Upper lobe of left lung (tissue), 6 donors: ENCODE measurements at places on chromosomes 3 and 15. TPM values are rescaled to one million over a fixed set of nuclear protein-coding genes. Genes with fewer than 3 reads are reported as not detected.

DNA sequence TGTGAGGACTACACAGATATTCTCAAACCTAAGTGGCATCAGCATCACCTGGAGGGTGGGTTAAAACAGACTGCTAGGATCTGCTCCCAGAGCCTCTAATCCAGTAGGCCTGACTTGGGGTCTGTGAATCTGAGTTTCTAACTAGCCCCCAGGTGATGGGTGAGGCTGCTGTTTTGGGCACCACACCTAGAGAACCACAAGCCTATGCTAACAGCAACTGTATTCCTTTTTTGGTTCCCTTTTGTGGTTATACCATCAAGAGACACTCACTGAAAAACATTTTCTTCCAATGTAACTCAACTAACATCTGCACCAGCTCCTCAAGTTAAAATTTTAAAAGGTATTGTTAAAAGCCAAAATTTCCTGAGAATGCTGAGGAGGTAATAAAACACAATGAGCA is 16.0 kb downstream of the WDR82 start:
- peaks cover 91% of the 10 kb centered on the region for H3K36me3 ChIP-seq
- peaks cover under 1% of the 10 kb centered on the region for H3K4me1 ChIP-seq
- H3K4me3 ChIP-seq, result no peak overlapping the region

DNA sequence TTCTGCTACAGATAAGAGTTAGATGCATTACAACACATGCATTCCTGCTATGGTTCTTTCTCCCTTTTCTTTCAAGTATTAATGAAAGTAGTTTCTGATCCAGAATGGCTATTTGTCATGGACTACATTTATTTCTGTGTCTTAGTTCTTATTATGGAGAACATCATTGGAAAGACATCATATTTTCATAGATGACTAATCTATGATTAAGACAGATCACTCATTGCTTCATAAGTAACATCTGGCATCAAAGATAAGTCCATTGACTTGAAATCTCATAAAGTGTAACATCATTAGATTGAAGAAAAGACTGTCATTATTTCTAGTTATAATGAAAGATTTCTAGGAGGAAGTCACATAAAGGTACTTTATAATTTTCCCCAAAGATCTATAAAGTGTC is 366.7 kb downstream of the NSUN3 start:
- H3K4me3 ChIP-seq, result no peak overlapping the region
- H3K36me3 ChIP-seq, result no peaks in the 10 kb centered on the region
- H3K4me1 ChIP-seq, result no peaks in the 10 kb centered on the region
- no peak overlapping the region for H3K27ac ChIP-seq
- no peaks in the 10 kb centered on the region for H3K27me3 ChIP-seq
- no peak for DNase-seq

- no peaks in the 10 kb centered on the region for H3K36me3 ChIP-seq
- no peaks in the 10 kb centered on the region for H3K4me1 ChIP-seq
- no peak overlapping the region for H3K4me3 ChIP-seq
- no peaks in the 10 kb centered on the region for H3K27me3 ChIP-seq
- H3K27ac ChIP-seq, result no peak overlapping the region
Measured at GRCh38 chr3:191257286-191257685, 58.2 kb downstream of the OSTN start.

DNA sequence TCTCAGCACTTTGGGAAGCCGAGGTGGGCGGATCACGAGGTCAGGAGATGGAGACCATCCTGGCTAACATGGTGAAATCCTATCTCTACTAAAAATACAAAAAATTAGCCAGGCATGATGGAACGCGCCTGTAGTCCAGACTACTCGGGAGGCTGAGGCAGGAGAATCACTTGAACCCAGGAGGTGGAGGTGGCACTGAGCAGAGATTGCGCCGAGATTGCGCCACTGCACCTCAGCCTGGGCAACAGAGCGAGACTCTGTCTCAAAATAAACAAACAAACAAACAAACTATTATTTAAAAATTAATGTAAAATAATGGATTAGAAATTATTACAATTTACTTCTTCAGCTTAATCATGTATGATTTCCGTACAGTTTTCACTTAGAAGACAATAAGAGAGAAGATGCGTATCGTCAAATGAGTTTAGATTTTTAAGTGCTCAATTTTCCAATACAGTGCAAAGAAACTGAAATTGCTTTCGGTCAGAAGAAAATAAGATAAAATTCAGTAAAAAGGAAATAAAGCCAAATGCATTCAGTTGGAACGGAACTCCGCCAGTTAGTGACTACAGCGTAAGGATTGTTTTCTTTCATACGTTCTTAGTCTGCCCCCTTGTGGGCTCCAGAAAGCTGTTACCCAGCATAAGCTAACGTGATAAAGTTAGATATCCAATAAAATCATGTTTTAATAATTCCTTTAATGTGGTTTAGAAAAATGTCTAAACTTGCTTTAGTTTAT is 24.8 kb downstream of the AADAC start:
- DNase-seq, result no peak
- H3K36me3 ChIP-seq, result no peaks in the 10 kb centered on the region
- H3K4me3 ChIP-seq, result no peak overlapping the region
- peaks cover 3% of the 10 kb centered on the region for H3K4me1 ChIP-seq
- no peaks in the 10 kb centered on the region for H3K27me3 ChIP-seq

GRCh38 chr3:21991061-21991460 is 240.1 kb upstream of the ZNF385D start:
- H3K27ac ChIP-seq, result no peak overlapping the region
- DNase-seq, result no peak
- no peaks in the 10 kb centered on the region for H3K27me3 ChIP-seq
- no peak overlapping the region for H3K4me3 ChIP-seq
- no peaks in the 10 kb centered on the region for H3K4me1 ChIP-seq

GRCh38 chr15:51186181-51186705 is 91.5 kb upstream of the TNFAIP8L3 start:
- H3K4me1 ChIP-seq, result no peaks in the 10 kb centered on the region
- DNase-seq, result no peak
- H3K27me3 ChIP-seq, result no peaks in the 10 kb centered on the region

- DNase-seq, result no peak
- H3K27me3 ChIP-seq, result no peaks in the 10 kb centered on the region
- no peaks in the 10 kb centered on the region for H3K36me3 ChIP-seq
- H3K4me3 ChIP-seq, result no peak overlapping the region
- no peak overlapping the region for H3K27ac ChIP-seq
- no peaks in the 10 kb centered on the region for H3K4me1 ChIP-seq
Measured at GRCh38 chr15:91752081-91752785, 101.3 kb upstream of the SLCO3A1 start.

- DNase-seq, result no peak
- H3K4me3 ChIP-seq, result no peak overlapping the region
- H3K27me3 ChIP-seq, result no peaks in the 10 kb centered on the region
- H3K4me1 ChIP-seq, result no peaks in the 10 kb centered on the region
- no peaks in the 10 kb centered on the region for H3K36me3 ChIP-seq
- H3K27ac ChIP-seq, result no peak overlapping the region
Measured at GRCh38 chr3:162743091-162743490, 1246.5 kb downstream of the OTOL1 start.

DNA sequence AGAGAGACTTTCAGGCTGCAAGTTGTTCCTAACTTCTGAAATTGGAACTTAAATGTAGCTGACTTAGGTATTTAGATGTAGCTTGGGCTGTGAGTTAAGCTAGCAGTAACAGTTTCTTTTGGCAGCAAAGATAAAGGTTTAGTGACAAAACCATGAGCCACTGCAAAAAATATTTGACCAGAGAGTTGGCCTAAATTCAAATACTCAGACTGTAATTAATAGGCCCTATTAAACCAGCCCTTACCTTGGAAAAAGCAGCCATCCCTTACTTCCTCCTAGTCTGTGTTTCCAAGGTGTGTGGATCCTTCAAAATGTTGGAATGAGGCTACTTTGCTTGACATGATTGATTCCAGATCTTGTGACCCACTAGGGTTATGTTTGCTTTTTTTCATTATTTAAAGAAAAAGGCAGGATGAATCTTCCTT is 8.2 kb downstream of the TPM1 start:
- H3K4me1 ChIP-seq, result peaks cover 40% of the 10 kb centered on the region
- no peaks in the 10 kb centered on the region for H3K36me3 ChIP-seq
- H3K4me3 ChIP-seq, result peak overlapping the region; percentile 88
- no peak for DNase-seq
- no peaks in the 10 kb centered on the region for H3K27me3 ChIP-seq

DNA sequence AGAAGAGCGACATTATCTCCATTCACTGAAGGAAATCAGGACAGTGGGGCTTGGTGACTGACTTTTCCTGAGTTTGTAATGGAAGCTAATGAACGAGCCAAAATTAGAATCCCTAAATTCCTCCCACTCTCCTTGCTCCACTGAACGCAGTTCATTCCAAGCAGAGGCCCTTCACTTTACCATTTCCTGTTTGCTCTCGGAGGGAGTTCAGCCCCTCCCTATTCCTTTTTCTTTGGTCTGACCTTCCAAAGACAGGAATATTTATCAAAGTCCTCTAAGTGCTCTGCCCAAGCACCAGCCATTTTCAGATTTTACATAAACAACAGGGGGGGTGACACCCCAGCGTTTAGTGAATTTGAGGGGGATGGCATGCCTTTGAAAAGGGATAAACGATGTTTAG is 24.0 kb upstream of the PTPRG start:
- H3K27ac ChIP-seq, result no peak overlapping the region
- no peaks in the 10 kb centered on the region for H3K36me3 ChIP-seq
- no peak for DNase-seq
- H3K27me3 ChIP-seq, result no peaks in the 10 kb centered on the region
- no peak overlapping the region for H3K4me3 ChIP-seq

DNA sequence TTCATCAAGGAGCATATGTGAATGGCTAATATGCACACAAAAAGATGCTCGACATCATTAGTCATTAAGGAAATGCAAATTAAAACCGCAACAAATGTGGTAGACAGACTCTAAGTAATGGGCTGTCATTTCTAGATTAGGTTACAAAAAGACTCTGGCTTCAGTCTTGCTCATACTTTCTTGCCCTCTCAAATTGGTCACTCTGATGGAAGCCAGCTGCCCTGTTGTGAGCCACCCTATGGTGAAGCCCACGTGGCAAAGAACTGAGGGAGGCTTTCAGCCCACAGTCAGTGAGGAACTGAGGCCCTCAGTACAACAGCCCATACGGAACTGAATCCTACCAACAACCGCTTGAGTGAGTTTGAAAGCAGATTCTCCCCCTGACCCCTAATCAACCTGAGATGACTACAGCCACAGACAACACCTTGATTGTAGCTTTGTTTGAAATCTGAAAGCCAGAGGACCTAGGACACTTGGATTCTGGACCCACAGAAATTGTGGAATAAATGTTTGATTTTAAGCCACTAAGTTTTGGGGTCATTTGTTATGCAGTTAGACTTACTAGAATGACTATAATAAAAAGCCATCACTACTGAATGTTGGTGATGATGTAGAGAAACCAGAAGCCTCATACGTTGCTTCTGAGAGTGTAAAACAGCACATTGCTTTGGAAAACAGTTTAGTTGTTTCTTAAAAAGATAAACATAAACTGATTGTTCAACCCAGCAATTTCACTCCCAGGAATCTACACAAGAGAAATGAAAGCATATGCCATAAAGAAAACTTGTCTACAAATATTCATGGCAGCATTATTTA is 45.7 kb downstream of the EHHADH start:
- H3K4me3 ChIP-seq, result no peak overlapping the region
- H3K27ac ChIP-seq, result no peak overlapping the region
- no peak for DNase-seq
- H3K4me1 ChIP-seq, result no peaks in the 10 kb centered on the region

DNA sequence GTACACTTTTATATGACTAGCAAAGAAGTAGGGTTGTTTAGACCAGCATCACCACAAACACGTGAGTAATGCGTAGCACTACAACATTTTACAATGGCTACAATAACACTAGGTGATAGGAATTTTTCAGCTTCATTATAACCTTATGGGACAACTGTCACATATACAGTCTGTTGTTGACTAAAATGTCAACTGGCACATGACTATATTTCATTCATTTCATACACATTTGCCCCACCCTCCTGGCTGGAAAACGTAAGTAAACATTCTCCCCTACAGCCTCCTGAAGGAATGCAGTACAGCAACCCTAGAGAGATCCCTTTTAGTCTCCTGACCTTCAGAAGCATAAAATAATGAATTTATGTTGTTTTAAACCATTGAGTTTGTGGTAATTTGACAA is 16.2 kb downstream of the RIOX2 start:
- H3K4me1 ChIP-seq, result no peaks in the 10 kb centered on the region
- H3K27ac ChIP-seq, result no peak overlapping the region
- DNase-seq, result no peak
- H3K27me3 ChIP-seq, result no peaks in the 10 kb centered on the region

DNA sequence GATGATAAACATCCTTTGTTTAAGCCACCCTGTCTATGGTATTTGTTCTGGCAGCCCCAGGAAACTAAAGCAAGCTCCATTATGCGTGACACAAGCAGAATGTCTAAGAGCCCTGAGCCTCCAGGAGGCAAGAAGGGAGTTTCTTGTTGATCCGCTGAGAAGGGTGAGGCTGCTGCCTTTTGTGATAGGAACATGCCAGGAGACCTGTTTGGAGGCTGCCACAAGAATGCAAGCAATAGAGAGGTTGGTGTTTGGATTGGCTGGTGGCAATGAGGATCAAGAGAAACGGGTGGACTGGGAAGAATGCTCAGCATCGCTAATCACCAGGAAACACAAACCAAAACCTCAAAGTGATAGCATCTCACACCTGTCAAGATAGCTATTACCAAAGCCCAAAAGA is 104.8 kb downstream of the ASB7 start:
- peaks cover 3% of the 10 kb centered on the region for H3K4me1 ChIP-seq
- no peak overlapping the region for H3K27ac ChIP-seq
- no peak overlapping the region for H3K4me3 ChIP-seq
- DNase-seq, result no peak

DNA sequence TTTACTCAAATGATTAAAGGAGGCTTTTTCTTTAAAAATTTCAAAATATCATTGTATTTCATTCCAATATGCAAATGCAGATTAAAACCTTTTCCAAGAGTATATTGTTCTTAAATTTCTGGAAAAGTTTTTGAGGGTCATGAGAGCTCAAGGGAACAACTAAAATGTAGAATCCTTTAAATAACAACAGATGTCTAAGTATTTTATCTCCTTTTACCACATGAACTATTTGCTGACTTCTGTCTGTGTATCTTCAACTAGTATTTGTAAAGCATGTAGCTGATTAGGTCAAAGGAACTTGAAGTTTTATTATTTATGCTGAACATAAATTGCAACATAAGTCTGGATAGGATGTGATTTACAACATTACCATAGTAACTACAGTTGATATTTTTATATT is 402.6 kb downstream of the CNTN6 start:
- no peak overlapping the region for H3K27ac ChIP-seq
- no peak for DNase-seq
- no peak overlapping the region for H3K4me3 ChIP-seq
- H3K4me1 ChIP-seq, result no peaks in the 10 kb centered on the region
- no peaks in the 10 kb centered on the region for H3K36me3 ChIP-seq
- H3K27me3 ChIP-seq, result no peaks in the 10 kb centered on the region

DNA sequence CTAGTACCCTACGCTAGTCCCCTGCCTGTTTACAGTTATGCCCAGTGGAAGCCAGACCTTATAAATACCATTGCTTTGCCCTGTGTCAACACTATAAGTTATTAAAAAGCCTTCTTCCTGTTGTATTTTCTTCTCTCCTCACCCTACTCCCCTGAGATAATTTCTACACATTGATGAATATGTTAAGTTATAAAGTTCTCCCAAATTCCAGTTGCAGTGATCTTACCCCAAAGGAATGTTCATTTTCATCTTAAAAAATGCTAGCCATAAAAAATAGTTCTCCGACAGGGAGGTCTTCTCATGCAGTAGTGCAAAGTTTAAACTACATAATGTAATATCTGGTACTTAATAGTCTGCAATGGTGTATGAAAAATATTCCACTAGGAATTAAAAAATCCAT is 58.6 kb downstream of the MAP2K5 start:
- no peak overlapping the region for H3K4me3 ChIP-seq
- no peak for DNase-seq
- no peaks in the 10 kb centered on the region for H3K4me1 ChIP-seq
- H3K27ac ChIP-seq, result no peak overlapping the region

Gene GRAMD2A
- total RNA-seq, result 35.4 TPM

Gene SH2D7
- total RNA-seq, result not detected

Gene AP3B2
- total RNA-seq, result 3.9 TPM

Gene ASB14
- total RNA-seq, result 0.64 TPM
